ENCODE measurements at places on chromosomes 7 and 10.
A peak's percentile ranks its signal among the peaks of the same experiment; 100 is the strongest.

DNA sequence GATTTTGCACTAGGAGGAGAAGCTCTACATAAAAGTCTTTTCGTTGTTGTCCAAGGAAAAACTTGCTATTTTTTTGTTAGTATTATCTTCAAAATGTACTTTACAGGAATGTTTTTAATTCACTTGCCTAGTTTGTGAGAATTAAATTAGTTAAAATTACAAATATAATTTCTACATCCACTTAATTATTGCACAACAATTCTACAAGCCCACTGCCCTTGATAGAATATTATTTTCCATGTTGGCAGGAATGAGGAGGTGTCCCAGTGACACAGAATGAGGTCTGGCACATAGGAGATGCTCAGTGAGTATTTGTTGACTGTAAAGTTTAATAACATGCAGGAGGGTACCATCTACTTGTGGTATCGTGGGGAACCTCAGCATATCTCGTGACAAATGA, 255.4 kb downstream of the SDHAF3 start:
- no peak for DNase-seq

DNA sequence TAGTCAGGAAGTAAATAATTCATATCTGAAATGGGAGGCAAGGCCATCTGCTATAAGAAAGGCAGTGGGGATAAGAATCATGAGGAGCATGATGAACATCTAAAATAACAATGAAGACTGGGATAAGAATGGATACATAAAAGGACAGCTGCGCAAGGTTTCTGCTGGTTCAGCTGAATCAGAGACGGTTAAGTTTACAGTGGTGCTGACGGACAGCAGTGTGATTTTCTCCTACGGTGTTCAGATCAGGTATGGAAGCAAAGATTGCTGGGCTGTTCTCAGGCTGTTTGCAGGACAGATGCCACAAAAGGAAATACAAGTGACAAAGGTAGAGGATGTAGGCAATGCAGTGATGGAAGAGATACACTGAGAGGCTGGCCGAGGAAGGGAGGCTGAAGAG, 8.4 kb downstream of the CYCS start:
- no peak for DNase-seq

- DNase-seq: no peak
These were observed 266.6 kb downstream of the DNAJB9 start for GRCh38 chr7:108836256-108836655.

GRCh38 chr7:150580638-150581394, 13.6 kb downstream of the GIMAP4 start:
- no peak for DNase-seq

- DNase-seq: peak; percentile 23
These were observed 340.2 kb downstream of the KCNMA1 start for GRCh38 chr10:77297393-77297739.

DNA sequence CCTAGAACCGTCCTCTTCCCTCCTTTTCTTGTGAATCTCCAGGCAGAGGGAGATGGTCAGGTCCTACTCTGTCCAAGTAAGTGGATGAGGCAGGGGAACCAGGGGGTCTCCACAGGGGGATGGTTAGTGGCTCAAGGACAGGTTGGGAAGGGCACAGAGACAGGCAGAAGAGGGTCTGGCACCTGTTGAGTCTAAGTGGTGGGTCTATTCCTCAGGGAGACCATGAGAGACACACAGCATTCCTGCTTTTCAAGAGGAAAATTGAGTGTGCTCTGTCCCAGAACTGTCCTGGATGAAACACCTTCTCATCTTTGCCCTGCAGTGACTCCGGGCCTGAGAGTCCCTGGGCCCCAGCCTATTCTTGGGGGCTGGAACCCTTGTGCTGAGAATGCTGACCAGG, 184.8 kb upstream of the GALNT17 start:
- no peak for DNase-seq

DNA sequence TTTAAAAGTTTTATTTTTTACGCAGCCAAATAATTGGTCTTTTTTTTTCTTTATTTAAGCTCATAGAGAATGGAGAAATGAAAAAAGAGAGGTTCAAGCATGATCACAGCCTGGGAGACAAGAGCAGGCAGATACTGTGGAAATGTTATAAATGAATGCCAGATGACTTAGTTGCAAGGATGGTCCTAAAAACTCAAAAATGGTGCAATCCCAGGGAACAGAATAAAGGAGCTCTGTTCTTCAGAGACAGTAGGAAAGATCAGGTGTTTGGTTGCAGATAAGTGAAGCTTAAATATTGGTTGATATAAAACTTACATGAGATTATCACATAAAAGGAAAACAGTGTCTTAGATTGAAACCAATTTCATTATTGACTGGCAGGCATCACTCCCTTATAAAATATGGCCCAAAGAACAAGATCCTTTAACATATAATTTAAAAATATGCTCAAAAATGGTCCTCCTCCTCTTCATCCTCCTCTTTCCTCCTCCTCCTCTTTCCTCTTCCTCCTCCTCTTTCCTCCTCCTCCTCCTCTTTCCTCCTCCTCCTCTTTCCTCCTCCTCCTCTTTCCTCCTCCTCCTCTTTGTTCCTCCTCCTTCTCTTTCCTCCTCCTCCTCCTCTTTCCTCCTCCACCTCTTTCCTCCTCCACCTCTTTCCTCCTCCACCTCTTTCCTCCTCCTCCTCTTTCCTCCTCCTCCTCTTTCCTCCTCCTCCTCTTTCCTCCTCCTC, 18.6 kb downstream of the GNAT3 start:
- DNase-seq: no peak

- DNase-seq: no peak
These were observed 28.0 kb downstream of the ABLIM1 start for GRCh38 chr10:114629824-114630730.

GRCh38 chr7:118755067-118755625, 530.6 kb downstream of the ANKRD7 start:
- DNase-seq: no peak

DNA sequence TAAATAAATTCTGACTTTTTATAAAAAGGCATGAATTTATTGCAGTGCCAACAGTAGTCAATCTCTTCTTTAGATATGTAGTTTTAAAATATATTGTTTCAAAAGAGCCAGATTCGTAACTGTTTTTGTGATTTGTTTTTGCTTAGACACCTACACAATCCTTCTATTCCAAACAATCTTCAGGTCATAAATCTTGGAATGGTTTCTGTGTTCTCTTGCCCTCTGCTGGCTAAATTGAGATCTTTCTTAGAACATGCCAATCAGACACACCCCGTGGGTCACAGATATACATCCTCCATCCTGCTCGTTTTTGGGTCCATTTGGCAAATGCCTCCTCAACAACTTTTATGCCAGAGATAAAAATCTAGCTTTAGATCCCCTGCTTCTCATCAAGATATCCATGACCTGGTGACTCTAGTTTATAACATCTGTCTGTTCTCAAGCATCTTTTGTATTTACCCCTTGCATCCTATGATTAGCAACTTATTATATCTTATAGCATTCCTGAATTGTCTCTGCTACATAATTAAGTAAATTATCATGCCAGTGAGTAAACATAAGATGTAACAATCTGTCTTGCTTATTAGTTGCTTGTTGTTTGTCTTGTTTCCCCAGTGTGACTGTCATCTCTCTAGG, 35.3 kb upstream of the IFRD1 start:
- DNase-seq: no peak

- no peak for DNase-seq
These were observed 457 bp downstream of the ACADSB start for GRCh38 chr10:123009105-123009820.

DNA sequence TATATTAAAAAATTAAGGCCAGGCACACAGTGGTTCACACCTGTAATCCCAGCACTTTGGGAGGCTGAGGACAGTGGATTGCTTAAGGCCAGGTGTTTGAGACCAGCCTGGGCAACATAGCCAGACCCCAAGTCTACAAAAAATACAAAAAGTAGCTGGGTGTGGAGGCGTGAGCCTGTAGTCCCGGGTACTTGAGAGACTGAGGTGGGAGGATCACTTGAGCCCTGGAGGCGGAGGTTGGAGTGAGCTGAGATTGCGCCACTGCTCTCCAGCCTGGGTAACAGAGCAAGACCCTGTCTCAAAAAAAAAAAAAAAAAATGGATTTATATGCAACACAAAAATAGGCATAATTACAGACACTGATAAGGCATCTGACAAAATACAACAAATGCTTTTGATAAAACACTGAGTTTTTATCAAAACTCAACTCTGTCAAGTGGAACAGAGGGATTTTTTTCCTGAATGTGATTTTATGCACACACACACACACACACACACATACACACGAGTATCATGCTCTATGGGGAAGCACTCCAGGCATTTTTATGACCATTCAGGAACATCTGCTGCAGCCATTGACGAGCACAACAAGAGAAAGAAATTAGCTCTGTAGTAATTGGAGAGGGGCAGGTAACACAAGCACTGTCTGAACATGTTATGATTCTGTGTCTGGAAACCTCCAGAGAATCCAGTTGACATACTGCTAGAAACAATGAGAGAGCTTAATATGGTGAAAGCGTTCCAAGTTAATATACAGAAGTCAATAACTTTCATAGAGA, 193.1 kb downstream of the WDR37 start:
- no peak for DNase-seq

- DNase-seq: no peak
These were observed 17.3 kb downstream of the GPER1 start for GRCh38 chr7:1105189-1105588.
